Right renal pelvis (tissue), 4 donors: ENCODE measurements at places on chromosomes 16 and 17.

GRCh38 chr16:74030000-74030706 is 266.5 kb upstream of the PSMD7 start:
- no peak for DNase-seq

DNA sequence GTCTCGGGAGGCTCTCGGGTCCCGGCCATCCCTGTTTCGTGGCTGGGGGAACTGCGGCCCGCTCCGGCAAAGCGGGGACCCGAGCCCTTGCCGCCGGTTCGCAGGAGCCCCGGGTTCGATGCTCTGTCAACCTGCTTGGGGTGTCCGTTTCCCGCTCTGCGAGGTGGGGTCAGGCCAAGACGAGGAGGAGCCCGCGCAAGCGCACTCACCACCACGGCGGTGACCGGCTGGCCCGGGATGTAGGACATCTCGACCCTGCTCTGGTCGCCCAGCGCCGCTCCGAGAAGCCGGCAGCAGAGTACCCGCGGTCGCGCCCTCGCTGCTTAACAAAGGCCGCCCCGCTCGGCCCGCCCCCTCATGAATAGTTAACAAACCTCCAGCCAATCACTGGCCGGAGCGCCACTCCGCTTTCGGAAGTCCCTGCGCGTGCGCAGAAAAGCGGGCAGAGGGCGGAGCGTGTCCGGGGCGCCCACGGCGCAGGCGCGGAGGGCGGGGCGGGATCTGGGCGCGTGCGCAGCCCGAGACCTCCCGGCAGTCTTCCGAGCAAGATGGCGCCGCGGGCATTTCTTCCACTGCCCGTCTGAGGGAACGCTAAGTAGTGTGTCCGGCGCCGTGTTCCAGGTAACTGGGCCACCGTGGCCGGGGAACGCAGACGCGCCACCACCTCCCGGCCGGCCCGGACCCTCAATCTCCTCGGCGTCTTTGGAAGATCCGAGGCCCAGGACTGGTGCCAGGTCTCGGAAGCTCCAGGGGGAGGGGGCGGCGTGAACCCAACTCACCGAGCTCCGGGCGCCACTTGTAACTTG is at the start of the genes EMC6 and TAX1BP3:
EMC6 (plus strand) TSS at position 534 of the 806 bp plus-strand sequence. CDS start 335 bp downstream, outside the sequence.
TAX1BP3 (minus strand) TSS at position 300 of the 806 bp plus-strand sequence; CDS start at position 248, 52 bp downstream.
- DNase-seq, result peak; percentile 97

DNA sequence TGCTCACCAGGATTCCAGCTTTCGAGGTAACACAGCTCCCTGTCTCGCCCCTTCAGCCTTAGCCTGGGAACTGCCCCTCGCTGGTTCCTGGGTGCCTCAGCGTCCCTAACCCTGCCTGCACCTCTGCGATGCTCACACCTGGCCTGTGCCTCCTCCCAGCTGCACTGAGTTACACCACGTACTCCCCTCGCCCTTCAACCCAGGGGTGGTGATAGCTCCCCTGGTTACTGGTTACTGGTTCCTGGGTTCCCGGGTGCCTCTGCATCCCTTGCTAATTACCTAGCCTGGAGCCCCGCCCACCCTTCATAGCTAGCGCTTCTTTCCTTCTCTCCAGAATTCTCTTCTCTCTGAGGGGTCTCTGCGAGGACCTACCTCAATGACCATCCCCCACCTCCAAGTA is 65.3 kb upstream of the PLCG2 start:
- DNase-seq, result no peak

DNA sequence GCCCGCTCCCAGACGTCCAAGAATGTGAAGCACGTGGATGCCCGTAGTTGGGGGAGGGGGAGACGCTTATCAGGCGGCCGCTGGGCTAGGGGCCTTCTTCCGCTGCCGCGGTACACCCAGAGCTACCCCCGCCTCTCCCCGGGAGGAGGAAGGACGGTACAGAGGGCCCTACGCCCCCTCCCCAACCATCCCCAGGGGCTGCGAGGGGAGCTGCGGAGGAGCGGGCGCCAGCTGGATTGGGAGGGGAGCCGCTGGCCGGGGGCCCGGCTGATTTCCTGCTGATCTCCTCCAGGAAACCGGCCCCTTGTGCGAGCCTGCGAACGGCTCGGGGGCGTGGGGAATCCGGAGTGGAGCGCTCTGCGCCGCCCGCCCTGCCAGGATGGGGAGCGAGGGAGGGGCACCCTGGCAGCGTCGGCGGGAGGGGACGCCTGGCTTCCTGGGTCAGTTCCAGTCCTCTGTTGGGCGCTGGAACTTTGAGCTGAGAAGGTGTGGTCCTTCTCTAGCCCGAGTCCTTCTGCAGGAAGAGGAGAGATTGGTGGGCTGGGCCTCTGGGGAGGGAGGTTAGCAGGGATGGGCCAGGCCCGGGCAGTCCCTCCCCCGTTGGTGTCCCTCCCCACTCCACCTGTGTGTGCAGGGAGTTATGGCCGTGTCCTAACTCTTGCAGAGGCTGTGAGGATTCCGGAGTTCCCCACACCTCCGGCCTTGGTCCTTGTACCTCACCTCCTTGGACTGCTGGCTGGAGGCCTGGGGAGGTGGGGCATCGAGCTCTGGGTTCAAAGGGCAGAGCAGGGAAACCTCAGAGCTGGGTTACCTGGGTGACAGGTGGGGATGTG is 19.2 kb downstream of the GJD3 start:
- DNase-seq, result no peak

DNA sequence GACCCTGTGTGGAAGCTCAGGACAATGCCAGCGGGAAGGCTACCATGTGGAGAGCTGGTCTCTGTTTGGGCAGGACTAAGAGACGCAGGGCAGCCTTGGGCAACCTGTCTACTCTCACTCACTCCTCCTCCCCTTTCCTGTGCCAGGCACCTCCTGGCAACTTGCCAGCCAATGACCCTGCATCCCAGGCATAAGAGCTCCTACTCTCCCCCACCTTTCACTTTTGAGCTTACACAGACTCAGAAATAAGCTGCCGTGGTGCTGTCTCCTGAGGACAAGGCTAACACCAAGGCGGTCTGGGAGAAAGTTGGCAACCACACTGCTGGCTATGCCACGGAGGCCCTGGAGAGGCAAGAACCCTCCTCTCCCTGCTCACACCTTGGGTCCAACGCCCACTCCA is 2.6 kb downstream of the HBM start:
- DNase-seq, result no peak

DNA sequence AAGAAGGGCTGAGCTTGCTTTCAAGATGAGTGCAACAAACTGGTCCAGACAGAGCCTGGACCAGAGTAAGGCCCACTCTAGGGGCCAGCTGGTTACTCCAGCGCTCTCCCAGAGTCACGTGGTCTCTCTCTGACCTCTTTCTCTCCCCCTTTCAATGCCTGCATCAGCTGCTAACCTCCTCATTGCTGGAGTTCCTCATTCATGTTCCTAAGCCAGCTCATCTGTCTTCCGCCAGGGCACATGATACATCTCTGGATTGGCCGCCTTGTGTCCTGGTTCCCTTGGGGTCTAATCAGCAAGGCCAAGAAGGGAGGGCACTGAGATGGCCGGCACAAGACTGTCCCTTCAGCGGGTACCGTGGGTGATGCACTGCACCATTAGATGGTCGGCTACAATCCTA is 26.9 kb upstream of the ZFP90 start:
- no peak for DNase-seq

GRCh38 chr16:2811703-2812471 is 5.2 kb upstream of the PRSS21 start:
- no peak for DNase-seq

DNA sequence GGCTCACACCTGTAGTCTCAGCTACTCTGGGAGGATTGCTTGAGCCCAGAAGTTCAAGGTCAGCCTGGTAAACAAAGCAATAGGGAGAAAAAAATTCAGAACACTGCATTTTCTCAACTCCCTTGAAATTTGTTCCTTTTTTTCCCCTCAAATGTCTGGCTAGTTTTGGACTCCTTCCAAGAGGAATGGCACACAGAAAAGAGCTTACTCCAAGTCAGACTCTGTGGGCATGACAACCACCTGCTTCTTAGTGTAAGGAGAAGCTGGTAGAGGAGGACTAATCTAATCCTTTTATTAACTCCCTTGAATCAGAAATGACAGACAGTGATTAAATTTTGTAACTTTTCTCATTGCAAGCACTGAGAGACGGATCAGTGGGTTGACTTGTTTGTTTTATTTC is 27.9 kb upstream of the HYDIN start:
- DNase-seq, result no peak

DNA sequence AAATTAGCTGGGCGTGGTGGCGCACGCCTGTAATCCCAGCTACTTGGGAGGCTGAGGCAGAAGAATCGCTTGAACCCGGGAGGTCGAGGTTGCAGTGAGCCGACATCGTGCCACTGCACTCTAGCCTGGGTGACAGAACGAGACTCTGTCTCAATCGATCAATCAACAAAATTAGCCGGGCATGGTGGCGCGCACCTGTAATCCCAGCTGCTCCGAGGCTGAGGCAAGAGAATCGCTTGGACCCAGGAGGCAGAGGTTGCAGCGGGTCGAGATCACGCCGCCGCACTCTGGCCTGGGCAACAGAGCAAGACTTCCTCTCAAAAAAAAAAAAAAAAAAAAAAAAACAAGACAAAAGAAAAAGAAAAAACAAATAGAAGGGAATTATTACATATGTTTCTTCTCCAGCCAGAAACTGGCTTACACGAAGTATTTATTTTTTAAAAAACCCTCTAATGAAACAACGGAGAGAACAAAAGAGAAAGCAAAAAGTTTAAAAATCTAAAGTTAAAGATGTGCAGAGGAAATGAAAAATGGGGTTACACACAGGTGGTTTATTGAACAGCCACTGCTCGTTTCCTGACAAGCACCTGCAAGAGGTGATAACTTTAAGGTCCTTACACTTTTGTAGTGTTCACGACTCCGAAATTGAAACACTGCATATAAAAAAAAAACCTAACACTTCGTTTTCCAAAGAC is 1.4 kb downstream of the SYNRG start:
- peak; percentile 3 for DNase-seq

DNA sequence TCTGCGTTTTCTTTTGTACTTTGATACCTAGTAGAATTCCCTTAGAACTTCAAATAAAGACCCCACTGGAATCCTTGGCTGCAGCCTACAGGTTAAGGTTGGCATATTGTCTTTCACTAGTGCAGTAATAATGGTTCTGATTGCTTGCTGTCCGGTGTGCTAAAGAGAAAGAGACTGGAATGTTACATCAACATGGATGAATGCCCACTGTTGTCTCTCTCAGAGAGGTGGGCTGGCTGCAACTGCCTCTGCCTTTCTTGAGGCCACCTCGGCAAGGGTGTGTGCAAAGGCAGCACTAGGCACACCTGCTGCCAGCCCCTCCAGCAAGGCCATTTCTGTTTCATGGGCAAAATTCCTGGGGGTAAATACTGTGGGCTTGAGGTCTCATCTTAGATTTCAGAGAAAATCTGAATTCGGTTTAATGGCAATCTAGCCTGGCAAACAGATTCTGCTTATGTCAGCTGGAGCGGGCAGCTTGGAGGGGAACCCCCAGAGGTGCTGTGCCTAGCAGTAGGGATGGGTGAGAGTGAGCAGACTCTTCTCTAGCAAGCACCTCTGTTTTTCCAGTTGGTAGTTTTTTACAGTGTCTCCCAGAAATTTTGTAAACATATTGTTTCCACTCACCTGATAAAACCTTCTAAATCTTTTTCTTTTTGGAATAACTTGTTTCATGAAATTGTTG is 54.0 kb downstream of the MRTFB start:
- DNase-seq, result no peak

- DNase-seq, result no peak
These were observed 957 bp downstream of the VPS25 start for GRCh38 chr17:42774066-42774745.

GRCh38 chr17:79970576-79971068 is 65.0 kb downstream of the TBC1D16 start:
- DNase-seq, result no peak

DNA sequence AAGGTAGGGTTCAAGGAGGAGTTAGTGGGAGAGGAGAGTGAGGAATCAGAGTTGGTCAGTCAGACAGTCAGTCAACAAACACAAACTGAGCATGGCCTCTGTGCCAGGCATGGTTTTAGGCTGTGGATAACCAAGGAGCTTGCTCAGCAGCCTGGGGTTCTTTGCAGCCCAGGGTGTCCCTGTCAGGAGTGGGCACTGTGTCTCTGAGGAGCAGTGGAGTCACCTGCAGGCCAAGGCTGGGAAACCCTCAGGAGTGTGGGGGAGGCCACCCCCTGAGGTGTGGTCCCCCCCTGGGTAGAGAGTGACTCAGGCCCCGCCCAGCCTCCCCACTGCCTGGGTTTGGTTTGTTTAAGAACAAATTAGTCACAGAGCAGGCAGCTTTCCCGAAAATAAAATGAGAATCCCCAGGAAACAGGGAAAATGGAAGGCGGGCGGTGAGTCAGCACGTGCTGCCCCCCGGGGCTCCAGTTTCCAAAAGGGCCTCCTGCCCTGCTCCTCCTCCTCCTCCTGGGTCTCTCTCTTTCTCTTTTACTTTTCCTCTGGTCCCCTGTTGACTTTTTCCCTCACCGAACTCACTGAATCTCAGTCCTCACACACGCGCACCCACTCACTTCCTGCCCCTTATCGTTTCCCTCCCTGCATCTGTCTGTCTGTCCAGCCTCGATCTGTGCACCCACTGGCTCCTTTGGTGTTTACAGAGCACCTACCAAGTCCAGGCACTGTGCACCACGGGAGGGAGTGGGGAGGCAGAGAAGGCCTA is 44.3 kb downstream of the SOCS3 start:
- no peak for DNase-seq

DNA sequence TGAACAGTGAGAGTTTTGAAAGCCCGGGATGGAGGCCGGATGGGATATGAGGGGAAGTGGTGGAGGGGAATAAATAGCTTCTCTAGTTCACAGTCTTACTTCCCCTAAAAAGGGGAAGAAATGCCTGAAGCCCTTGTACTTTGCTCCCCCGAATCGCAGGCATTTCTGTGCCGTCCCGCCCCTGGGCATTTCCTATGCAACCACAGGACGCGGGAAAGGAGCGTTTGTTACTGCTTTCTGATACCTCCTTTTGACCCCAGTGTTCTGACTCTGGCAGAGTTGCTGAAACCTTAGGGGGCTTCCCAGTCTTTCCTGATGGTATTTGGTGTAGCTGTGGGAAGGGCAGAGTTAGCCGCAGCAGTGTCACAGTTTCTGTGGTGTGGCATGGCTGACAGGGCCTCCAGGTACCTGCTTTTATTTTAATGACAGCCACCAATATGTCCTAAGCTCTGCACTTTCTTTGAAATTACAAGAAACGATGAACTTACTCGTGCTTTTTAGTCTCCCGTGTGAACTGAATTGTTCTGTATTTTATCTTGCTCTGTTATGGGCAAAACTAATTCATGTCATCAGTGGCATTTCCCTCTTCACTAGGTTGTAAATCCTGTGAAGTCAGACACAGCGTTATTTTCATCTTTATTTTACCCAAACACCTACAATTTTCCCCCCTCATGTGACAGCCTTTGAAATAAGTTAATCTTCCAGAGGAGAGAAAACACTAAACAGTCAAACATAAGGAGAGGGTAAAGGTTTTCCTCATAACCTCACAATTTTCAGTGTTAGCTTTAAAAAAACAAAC is 27.1 kb downstream of the USP10 start:
- DNase-seq, result no peak

- no peak for DNase-seq
These were observed 2.8 kb downstream of the FN3K start for GRCh38 chr17:82737967-82738877.

GRCh38 chr17:58378733-58379510 is 26.9 kb upstream of the SUPT4H1 start:
- no peak for DNase-seq

GRCh38 chr17:63542942-63543821 is 7.1 kb upstream of the DCAF7 start:
- DNase-seq, result no peak

GRCh38 chr16:1181404-1182315 is 28.8 kb downstream of the CACNA1H start:
- no peak for DNase-seq
